Right cardiac atrium (tissue), 5 donors: ENCODE measurements at places on chromosomes 5 and 9. TPM values are rescaled to one million over a fixed set of nuclear protein-coding genes. Genes with fewer than 3 reads are reported as not detected.
A peak's percentile ranks its signal among the peaks of the same experiment; 100 is the strongest.

DNA sequence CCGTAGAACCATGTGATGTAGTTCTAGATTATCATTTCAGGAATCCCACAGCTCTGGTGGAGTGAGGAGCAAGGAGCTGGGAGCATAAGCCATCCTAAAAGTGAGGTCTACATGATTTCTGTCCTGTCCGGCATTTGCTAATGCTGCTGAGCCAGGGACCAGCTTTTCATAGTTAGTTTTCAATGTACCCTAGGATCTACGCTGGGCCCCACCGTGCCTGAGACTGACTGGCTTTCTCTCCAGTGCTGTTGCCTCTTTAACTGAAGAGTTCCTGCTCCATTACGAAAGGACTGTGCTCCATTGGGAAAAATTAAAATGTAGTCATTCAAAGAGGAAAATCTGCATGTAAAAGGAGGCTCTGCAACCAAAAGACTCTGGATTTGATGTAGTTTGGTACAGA lies 634.8 kb downstream of the DMRTA1 start:
- DNase-seq = no peak

GRCh38 chr9:33676746-33677505 lies 118.4 kb upstream of the PRSS3 start:
- peak; percentile 18 for DNase-seq

Gene CCDC171
- total RNA-seq = 3.4 TPM

DNA sequence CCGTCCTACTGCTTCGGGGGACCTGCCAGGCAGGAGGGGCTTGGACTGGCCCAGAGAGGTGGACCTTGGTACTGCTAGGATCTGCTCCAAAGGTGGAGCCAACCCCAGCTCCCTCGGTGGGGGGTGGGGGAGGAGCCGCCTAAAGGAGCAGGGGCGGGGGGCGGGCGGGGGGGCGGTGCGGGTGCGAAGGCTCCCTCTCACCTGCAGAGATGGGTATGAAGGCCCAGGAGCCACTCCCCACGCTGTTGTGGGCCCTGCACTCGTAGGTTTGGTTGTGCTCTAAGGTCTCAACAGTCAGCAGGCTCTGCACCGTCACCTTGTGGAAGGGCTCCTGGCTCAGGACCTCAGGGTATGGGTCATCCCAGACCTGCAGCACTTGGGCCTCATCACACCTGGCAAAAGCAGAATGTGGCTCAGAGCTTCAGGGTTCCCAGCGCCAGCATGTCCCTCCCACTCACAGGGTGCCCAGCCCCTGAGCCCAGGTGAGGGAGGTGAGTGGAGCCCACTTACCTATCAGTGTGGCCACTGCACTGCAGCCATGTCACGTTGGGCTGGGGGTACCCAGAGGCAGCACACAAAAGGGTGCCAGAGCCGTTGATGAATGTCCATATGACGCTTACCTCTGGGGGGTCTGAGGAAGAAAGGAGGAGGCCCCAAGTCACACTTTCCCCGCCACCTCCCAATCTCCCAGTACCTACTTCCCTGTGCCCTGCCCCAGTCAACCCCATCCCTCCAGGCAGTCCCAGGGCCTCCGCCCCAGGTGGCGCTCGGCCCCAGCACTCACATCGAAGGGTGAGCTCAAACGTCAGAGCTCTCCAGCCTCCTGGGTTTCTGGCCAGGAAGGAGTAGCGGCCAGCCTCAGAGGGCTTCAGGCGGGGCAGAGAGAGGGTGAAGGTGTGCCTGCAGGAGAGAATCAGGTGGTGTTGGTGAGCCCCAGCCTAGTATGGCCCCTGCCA lies 16.4 kb downstream of the CSF1R start:
- no peak for DNase-seq

Gene ASTN2
- total RNA-seq = 59.8 TPM

DNA sequence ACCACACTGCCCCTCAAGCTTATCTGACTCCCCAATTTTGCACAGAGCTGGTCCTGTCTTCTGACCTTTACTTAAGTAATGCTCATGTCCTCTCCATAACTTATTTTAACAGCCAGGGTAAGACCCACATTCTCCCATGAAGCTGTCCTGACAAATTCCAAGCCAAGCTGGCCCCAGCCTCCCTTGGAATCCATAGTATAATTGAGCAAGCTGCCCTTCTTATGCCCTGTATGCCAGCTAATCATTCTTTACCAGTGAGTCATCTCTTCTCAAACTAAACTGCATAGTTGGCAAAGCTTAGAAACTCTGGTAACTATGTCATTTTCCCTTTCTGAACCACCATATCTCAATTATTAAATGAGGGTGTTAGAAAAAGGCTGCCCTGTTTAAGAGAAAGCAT lies 92.4 kb downstream of the NFIB start:
- no peak for DNase-seq

Gene TAF1L
- total RNA-seq = not detected

- no peak for DNase-seq
Measured at GRCh38 chr5:94691291-94691690, 72.8 kb downstream of the SLF1 start.

DNA sequence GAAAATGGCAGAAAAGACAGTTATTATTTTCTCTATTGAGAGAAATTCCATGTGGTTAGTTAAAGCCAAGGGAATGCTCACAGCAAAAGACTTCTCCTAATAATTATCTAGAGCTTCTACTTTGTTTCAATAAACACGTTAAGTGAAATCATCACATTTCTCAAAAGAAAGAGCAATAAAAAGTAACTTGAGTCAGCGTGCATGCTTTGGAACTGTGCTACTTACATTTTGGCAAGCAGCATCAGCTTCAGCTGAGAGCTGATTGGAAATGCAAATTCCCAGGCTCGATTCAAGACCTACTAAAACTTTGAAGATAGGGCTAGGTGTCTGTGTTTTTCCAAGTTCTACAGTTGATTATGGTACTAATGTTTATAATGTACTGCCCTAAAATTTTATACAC lies 132.1 kb downstream of the CDH18 start:
- DNase-seq = no peak

- DNase-seq = no peak
Measured at GRCh38 chr5:14168144-14168792, 25.1 kb downstream of the TRIO start.

- no peak for DNase-seq
Measured at GRCh38 chr5:56558131-56558745, 257.1 kb upstream of the MAP3K1 start.

Gene AKNA
- total RNA-seq = 9.0 TPM

Gene LCN2
- total RNA-seq = not detected

DNA sequence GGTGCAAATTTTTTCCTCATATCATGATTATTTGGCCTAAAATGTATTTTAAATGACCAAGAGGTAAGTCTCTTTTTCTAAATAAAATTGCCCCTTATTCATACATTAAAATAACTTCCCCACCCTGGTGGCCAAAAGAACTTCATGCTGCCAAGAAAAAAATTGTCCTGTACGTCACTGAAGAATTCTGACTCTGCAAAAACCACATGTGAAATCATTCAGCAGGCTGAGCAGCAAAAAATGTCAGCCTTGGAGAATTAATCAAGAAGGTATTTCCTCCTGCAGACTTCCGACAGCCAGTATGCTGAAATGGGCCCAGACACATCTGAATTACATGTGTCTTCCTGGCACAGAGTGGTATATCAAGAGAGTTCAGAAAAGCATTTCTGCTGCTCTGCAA lies 94.6 kb upstream of the HMHB1 start:
- no peak for DNase-seq

GRCh38 chr5:66284588-66285342 lies 140.7 kb downstream of the SREK1 start:
- no peak for DNase-seq

DNA sequence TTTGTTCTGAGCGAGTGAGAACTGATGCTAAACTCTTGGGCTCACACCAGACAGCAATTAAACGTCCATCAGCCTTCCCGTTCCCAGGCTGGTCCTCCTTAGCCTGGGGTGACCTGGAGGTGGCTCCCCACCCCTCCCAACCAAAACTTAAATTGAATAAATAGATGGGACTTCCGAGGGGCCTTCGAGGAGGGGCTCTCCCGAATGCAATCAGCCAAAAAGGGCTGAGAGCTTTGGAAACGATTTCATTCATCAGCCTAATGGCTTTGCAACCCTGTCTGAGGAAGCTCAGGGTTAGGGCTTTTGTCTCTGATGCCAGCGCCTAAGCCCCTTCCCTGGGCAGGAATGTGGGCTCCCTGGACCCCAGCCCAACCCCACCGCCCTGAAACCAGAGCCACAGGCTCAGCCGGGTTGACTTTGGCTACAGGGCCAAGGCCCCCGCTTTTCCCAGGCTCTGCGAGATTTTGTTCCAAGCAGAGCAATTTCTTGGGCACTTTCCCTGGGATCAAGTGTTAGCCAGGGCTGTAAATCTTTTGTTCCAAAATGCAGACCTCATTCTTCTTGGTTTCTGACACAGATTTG lies 29.2 kb downstream of the LHX3 start:
- DNase-seq = peak; percentile 35

Gene HAPLN1
- 1.0 TPM for total RNA-seq

DNA sequence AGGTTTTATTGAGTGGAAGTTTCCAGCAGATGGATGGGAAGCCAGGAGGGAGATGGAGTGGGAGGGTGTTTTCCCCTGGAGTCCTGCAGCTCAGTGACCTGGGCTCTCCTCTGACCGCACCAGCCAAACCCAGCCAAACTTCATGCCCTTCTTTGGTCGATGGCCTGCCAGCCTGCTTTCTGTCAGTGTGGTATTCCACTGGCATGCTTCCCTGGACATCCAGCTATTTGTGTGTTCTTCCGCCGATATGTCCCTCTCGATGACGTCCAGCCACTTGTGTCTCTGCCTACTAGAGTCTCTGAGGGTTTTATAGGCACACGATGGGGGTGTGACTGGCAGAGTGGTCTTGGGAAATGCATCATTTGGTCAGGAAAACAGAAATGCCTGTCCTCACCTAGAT lies 33.8 kb downstream of the GPBP1 start:
- peak; percentile 65 for DNase-seq

Gene SLC6A7
- not detected for total RNA-seq

- no peak for DNase-seq
Measured at GRCh38 chr5:97131139-97131710, 11.2 kb downstream of the LIX1 start.

Gene MARCOL
- total RNA-seq = not detected

DNA sequence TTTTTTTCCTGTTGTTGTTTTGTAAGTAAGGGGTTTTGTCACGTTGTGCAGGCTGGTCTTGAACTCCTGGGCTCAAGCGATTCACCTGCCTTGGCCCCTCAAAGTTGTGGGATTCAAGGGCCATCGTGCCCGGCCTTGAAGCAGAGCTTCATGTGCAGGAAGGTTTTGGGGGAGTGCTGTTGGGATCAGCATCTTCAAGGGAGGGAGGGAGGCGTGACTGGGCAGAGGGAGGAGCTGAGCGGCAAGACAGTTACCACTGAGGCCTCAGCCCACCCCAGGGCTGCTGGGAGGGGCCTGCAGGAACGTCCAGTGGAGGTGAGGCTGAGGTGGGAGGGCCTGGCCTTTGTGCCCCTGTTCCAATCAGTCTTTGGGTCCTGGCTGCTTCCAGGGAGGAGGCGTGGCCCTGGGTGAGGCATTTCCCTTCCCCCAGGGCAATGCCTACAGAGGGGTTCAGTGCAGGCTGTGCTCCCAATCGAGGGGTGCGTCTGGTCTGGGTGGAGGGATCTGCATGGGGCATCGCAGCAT lies 21.4 kb downstream of the OR2V1 start:
- DNase-seq = peak; percentile 28

GRCh38 chr9:78486661-78487060 lies 189.7 kb downstream of the PSAT1 start:
- DNase-seq = no peak

Gene LHX6
- 2.3 TPM for total RNA-seq

DNA sequence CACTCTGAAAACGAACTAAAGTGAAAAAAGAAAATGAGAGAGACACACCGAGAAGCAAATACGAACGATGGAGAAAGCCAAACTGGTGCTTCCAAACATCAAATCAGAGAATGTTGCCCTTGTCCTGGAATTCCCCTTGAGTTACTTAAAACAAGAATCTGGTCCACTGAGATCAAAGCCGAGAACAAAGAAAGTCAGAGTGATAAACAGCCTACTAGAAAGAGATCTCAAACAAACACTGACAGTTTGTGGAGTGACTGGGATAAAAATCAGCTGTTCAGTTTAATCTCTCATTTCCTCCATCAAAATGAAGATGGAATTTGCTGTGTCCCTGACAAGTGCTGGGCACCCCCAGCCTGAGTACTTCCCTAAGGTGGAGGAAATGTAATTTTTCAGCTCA lies 582.6 kb downstream of the NR2F1-AS1 start:
- DNase-seq = no peak

Gene GFI1B
- 0.56 TPM for total RNA-seq

- no peak for DNase-seq
Measured at GRCh38 chr9:120946259-120946658, 19.7 kb upstream of the TRAF1 start.

DNA sequence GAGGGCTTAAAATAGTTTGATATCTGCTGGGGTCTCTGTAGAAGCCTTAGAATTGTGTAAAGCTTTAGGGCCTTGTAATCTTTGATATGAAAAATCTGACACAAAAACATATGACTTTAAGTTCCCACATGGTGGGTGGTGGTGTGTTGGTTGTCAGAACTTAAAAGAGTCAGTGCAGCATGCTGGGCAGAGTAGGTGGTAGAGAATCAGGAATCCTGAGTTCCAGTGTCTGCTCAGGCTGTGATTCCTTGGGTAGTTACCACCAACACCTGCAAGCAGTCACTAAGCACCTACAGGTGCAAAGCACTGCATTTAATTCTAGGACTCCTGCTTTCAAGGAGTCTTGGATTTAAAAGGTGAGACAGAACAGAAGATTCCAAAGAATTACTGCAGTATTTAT lies 144.6 kb downstream of the ACER2 start:
- DNase-seq = no peak

- peak; percentile 83 for DNase-seq
Measured at GRCh38 chr5:10034001-10034400, 215.7 kb downstream of the ATPSCKMT start.

Gene SPINK5
- total RNA-seq = 3.0 TPM

DNA sequence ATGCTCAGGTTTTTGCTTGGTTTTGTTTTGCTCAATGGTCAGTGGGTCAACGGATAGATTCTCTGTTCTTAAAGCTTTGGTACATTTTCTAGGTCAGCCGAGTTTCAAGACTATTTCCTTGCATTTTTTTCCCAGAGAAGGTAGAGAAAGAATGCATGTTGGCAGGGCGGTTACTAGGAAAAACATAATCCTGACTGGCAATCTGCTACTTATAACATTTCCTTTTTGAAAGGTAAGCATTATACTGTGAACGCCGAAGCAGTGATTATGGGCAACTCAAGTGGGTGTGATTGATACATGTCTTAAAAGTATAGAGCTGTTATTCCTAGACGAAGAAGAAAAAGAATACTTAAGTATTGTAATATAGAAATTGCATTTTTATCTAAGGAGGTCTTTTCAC lies 273.2 kb downstream of the MAST4 start:
- no peak for DNase-seq
